Stimulated activated CD4-positive, alpha-beta T cell treated with anti-CD3 and anti-CD28 coated beads, Interleukin-1b, Interleukin-23, amount 100 ng/mL, for 1 hour (primary cell): ENCODE measurements at places on chromosomes 16 and 17.

- no peak for DNase-seq
Observed at GRCh38 chr16:50038756-50039529, 13.9 kb downstream of the CNEP1R1 start.

DNA sequence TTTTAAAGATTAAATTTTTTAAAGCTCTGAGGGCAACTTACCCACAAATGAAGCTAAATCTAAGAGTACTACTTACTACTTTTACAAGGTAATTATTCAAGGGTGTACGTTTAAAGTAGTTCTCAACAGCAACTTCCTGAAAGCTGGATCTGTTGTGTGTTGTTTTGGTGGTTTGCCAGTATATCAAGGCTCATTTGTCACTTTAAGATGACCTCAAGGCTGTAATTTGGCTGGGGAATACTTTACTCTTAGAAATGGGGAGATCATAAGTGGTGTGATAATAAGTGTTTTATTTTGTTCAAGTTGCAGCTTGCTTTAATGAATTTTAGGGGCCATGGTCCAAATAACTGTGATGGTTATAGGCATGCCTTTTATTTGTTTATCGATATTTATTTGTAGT, 30.4 kb downstream of the AP2B1 start:
- DNase-seq: no peak

DNA sequence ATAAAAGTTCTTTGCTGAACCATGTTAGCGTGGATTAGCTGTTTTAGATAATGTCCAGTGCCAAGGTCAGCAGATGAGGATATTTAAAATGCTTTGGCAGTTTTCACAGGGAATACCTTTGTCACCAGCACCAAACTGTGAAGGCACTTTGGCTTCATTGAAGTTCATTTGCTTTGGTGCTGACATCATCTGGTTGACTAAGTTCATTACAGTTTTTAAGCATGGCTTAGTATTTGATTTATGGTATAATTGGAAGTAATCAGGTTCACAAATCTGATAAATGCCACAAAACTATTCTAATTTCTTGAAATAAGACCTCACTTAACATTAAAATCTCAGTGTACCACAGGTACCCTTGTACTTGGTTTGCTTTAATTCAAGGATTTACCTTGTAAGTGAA, 4.3 kb downstream of the GID4 start:
- DNase-seq: no peak

DNA sequence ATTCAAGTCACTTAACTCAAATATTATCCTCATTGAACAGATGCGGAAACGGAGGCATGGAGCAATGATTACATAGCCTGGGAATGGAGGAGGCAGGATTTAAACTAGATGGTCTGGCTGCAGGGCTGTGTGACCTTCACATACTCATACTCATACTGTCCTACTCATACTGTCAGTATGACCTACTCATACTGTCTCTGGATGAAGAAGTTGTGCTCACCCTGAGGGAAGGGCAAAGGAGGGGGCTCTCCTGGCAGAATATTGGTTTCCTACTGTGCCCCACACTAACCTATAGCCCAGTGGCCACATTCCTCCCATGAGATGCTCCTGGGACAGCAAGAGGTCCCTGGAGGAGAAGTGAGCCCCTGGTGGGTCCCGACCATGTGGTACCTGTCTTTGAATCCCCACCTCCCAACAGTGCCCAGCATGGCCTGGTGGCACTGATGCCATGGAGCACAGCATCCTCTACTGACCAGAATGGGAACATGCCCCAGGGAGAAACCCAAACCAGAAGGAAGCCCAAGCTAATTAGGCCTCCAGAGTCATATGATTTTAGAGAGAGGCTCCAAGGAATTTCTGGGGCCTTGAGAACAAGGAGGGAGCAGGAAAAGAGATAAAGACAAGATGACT, 197.3 kb upstream of the SDK2 start:
- DNase-seq: no peak

DNA sequence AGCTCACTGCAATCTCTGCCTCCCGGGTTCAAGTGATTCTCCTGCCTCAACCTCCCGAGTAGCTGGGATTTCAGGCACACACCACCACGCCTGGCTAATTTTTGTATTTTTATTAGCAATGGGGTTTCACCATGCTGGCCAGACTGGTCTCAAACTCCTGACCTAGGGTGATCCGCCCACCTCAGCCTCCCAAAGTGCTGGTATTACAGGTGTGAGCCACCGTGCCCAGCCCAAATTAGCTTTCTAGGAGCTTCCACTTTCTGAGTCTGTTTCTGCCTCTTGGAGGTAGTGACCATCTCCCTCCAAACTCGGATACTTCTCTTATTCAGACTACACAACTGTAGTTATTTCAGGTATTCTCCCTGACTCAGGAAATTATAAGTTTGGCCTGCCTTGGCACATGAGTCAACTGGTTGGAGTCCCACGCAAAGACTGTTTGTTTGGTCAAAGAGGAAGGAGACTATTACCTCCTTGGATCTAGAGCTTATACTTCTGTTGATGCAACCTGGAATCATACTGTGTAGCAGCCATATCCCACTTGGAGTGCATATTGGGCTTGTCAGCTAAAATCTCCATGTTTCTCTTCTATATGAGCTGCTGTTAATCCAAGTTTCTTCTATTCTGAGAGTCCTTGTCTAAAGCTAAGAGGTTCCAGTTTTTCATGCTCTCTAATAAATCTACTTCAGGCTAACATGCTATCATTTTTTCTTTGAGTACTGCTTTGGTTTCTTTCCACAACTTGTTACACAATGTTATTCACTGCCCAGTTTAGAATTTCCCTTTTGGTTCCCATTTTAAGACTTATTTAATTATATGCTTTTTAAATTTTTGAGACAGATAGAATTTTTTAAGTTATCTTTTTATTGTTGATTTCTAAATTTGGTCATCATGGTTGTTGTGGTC, 7.5 kb downstream of the IL4R start:
- DNase-seq: no peak

DNA sequence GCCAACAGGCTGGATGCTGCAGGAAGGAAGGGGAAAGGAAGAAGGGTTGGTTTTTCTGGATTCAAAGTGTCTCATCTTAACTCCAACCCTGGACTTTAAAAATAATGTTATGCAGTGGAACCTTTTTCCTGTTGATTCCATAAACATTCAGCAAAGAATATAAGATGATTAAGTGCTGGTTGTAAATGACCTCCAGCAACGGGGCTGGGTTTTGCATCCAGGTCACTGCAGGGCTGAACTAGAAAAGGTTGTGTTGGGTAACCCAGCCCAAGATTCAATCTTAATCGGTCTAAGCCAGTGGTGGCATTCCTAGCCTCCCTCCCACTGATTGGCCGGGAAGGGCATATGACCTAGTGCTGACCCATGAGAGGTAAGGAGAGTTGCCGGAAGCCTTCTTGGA, 34.2 kb upstream of the PLCG2 start:
- no peak for DNase-seq
